ENCODE measurements at places on chromosomes 4 and X. TPM values are rescaled to one million over a fixed set of nuclear protein-coding genes. Genes with fewer than 3 reads are reported as not detected.

SCML2 gene
- 4.4 TPM for polyA plus RNA-seq

GUCY1A1 gene
- polyA plus RNA-seq: 0.44 TPM

ESX1 gene
- polyA plus RNA-seq: not detected

DCAF4L1 gene
- polyA plus RNA-seq: 0.17 TPM

MAGEC2 gene
- polyA plus RNA-seq: not detected

PARM1 gene
- polyA plus RNA-seq: 38.6 TPM

SRPX gene
- 0.20 TPM for polyA plus RNA-seq

EGFL6 gene
- polyA plus RNA-seq: not detected
